ENCODE measurements at places on chromosomes 2 and 18. TPM values are rescaled to one million over a fixed set of nuclear protein-coding genes. Genes with fewer than 3 reads are reported as not detected.

Gene DIPK1C
- not detected for total RNA-seq

Gene RAD51AP2
- total RNA-seq = not detected

Gene RESP18
- total RNA-seq = not detected

Gene RIT2
- not detected for total RNA-seq

Gene BCL11A
- total RNA-seq = 6.1 TPM

Gene COBLL1
- 9.0 TPM for total RNA-seq

Measured in glomerular endothelial cell (primary cell).